HT-29 (cell line): ENCODE measurements at places on chromosomes 6 and 20.

- no peak for DNase-seq
These were observed 8.4 kb upstream of the GABRR2 start for GRCh38 chr6:89323511-89323971.

DNA sequence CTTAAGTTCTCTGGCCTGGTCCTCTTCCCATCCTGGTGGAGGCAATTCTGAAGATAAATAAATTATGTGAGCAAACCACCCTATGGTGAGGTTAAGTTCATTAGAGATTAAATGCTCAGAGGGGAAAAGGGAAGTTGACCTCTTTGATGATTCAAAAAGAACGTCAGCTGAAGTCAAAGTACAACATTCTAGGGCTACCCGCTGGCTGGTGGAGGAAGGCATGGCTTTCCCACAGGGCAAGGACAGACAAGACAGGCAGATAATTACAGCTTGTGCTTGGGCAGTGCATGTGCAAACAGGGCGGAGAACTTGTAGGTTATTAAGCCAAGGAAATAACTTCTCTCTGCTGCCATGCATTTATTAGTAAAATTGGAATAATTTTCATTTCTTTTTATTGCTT, 91.0 kb upstream of the SLC24A3 start:
- DNase-seq = no peak

DNA sequence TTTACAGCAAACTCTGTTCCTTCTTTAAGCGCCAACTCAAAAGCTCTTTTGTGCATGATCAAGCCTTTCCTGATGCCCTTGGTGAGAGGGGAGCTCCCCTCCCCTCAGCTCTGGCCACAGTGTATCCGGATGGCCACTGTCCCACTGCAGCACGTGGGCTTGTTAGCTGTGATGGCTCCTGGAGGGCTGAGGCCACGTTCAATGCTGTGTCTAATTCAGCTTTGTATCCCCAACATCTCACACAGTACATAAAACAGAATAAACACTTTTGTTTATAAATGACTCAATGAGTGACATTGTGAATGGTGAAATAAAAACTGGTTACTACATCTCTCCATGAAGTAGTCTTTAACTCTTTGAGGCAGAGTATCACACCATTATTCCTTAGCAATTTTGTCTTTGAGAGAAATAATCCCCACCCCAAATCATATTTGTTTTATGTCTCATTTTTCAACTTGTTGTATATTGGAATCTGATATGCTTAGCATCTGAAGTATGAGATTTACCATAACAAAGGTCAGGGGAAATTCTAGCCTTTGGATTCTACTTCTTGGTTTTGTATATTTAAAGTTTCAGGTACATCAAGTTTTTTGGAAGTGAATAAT, 44.5 kb downstream of the EDN1 start:
- peak; percentile 51 for DNase-seq

- DNase-seq = no peak
These were observed 16.4 kb upstream of the MCUR1 start for GRCh38 chr6:13830803-13831202.

- DNase-seq = no peak
These were observed 11.1 kb downstream of the YWHAB start for GRCh38 chr20:44896583-44896982.

DNA sequence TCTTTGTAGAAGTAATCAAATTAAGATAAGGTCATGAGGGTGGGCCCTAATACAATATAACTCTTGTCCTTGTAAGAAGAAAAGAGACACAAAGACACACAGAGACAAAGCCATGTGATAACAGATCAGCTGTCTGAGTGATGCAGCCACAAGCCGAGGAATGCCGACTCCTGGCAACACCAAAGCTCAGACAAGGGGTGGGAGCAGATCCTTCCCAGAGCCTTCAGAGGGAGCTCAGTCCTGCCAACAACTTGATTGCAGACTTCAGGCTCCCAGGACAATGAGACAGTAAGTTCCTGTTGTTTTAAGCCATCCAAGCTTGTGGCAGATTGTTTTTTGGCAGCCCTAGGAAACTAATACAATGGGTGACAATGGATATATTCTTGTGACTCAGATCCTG, 325.0 kb upstream of the AGPAT4 start:
- no peak for DNase-seq

DNA sequence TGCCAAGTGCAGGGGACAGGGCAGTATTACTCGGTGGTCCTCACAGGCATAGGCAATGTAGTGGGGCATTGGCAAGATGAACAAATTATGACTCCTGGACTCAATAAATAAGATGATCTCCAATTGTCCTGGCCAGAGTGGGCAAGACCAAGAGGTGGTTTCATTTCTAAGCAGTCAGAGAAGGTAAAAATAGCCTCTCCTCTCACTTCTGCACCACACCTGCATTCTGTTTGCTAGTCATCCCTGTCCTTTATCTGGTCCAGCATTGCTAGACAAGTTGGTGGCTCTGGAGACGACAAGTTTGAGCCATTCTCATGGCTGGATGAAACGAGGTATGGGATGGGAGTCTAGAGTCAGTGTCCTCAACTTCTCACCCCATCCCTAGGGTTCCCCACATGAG, 83.0 kb downstream of the BANF2 start:
- no peak for DNase-seq

GRCh38 chr6:62391358-62391757, 105.3 kb upstream of the KHDRBS2 start:
- DNase-seq = no peak

GRCh38 chr20:48834278-48834677, 6.5 kb upstream of the PREX1 start:
- no peak for DNase-seq

DNA sequence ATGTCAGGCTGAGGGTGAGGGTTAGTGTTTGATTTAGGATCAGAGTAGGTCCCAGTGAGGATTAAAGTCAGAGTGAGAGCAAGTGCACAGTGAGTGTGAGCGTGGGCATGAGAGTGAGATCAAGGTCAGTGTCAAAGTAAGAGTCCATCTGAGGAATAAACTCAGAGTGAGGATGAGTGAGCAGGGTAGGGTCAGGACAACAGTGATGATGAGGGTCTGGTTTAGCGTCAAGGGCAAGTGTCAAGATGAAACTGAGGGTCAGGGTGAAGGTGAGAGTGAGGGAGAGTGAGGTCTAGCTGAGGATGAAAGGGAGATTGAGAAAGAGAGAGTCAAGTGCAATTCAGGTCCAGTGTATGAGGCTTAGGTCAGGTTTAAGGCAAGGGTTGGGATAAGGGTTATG, 7.7 kb upstream of the ZNF343 start:
- no peak for DNase-seq

GRCh38 chr6:41909727-41910126, 11.2 kb downstream of the MED20 start:
- no peak for DNase-seq

- no peak for DNase-seq
These were observed 32.1 kb downstream of the TP53INP2 start for GRCh38 chr20:34736106-34736735.

DNA sequence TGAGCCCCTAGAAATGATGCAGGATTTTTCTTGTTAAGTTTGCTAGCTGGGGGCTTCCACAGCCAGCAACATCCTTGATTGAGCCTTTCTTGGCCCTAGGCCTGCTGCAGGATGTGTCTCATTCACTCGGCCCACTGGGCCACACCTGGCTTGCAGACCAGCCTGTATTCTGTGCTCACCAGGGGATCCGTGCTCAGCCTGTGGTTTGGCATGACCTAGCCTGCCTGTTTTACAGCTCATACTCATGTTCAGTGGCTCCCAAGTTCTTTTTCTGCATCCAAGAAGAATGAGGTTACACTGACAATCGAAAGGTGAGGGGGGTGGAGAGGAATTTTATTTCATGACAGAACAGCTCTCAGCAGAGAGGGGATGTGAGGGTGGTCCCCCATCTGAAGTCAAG, 263.4 kb downstream of the RIMS1 start:
- no peak for DNase-seq

GRCh38 chr6:129866256-129866655, 5.1 kb upstream of the TMEM244 start:
- DNase-seq = no peak

DNA sequence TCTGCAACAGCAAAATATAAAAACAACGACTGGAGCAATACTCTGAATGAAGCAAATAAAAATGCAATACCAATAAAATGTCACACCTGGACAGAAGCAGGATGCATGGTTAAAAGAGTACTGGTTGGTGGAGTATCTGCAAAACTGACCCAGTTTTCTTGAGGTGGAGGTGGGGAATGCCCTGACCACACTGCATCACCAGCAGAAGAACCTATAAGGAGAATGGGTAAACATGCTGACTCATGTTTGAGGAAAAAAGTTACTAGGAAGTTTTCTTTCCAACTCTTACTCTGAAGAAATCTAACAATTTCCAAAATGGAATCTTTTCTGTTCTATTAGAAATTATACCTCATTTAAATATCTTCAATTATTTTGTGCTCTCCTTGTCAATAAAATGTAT, 43.6 kb downstream of the REPS1 start:
- DNase-seq = peak; percentile 39

DNA sequence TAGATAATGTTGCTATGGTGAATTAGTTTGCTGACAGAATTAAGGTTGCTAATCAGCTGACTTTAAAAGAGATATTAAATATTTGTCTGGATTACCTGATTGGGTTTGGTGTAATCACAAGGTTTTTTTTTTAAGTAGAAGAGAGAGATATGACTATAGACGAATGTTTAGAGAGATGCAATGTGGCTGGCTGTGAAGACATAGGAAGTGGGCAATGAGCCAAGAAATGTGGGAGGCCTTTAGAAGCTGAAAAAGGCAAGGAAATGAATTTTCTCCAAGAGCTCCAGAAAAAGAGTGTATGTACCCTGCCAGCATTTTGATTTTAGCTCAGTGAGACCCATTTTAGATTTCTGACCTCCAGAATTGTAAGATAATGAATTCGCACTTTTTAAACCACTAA, 598.3 kb downstream of the PKHD1 start:
- DNase-seq = no peak

DNA sequence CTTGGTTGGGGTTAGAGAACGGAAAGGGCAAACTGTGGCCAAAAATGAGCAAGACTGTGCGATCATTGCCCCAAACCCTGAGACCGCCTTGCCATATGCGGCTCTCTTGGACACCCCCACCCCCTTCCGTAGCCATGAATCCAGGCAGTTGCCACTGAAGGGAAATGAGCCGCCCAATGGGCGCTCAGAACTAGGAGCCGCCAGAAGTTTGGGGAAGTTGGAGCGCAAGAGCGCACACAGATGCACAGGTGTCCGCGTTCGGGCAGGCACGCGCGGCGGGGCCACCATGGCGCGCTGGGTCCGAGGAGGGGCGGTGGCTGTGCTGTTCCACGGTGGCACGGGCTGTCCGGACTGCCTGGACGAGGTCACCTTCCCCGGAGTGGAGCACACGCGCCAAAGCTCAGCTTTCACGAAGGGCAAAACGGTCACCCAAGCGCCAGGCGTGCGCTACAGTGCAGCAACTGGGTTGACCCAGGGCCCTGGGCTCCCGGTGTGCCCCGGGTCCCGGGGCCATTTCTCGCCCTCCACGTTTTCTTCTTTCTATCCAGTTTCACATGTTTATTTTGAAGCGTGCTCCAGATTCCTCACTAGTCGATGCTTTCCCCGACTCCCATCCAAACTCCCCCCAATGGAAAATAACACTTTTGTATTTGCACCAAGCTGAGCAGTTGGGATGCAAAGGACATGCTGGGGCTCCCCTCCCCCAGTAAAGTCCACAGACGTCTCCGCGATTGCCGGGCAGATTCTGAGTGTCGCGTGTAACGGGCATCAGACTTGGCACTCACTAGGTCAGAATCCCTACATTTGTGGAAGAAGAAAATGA, 906 bp upstream of the PDE10A start:
- DNase-seq = no peak

GRCh38 chr20:9121211-9121610, 52.3 kb downstream of the PLCB4 start:
- no peak for DNase-seq

DNA sequence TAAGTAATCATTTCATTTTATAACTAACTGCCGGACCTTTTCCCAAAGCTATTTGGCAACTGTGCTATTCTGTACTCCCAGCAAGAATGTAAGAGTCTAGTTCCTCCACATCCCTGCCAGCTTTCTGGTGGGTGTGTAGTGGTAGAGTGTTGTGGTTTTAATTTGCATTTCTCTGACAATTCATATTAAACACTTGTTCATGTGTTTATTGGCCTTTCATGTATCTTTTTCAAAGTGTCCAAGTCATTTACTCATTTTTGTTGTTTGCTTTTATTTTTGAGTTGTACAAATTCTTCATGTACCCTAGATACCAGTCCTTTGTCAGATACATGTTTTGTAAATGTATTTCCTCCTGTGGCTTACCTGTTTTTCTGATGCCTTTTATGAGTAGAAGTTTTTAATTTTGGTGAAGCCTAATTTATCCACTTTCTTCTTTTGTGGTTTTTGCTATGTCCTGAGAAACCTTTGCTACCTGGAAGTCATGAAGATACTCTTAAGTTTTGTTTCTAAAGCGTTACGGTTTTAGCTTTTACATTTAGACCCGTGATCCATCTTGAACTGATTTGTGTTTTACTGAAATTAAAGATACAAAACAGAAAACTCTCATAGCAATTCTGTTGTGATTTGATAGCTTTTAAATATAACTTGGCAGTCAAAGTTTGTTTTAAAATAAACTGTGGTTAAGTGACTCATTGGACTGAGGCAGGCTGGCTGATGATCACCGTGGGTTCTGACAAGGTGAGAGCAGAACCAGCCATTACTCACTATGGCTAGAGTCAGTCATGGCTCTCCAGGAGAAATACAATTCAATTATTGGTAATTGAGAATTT, 8.0 kb downstream of the MYLIP start:
- DNase-seq = peak; percentile 44

DNA sequence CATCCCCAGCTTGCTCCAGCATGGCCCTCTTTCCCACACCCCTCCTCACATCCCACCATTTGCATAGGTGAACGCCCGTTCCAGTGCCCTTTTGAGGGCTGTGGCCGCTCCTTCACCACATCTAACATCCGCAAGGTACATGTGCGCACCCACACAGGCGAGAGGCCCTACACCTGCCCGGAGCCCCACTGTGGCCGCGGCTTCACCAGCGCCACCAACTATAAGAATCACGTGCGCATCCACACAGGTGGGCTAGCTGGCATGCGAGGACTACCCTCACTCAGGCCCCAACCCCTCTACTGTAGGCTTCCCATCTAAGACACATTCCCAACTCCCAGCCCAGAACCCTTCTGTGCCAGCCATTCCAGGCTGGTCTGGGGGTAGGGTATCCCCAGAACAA, 6.1 kb upstream of the DEF6 start:
- no peak for DNase-seq

DNA sequence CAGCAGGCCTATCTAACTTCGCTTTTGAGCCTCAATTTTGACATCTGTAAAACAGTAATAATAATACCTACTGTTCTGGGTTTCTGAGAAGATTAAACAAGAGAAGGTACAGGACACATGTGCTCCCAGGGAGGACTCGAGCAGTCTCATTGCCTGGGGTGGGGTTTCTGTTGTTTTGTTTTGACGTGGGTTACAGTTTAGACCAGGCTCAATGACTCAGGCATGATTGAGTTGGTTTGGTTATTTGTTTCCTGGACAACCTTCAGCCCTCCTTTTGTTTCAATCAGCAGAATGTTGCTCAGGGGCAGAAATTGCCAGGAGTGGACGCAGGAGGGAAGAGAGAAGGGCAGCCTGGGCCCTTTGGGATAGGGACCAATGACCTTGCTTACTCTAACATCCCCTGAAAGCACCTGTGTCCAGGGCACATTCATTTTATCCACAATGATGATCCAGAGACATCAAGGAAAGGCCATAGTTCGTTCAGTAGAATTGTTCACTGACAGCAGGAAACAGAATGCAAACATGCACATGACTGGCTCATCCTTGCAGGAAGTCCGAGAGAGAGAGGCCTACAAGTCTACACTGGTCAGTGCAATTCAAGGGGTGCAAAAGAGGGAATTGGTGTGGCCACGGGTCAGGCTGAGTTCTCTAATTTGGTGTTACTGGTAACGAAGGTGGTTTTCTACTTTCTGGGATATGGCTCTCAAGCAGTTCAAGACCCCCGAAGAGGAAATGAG, 74.5 kb upstream of the MRPS10 start:
- peak; percentile 45 for DNase-seq

- no peak for DNase-seq
These were observed 1.4 kb downstream of the CDK5RAP1 start for GRCh38 chr20:33399924-33400323.
